ENCODE measurements at places on chromosomes 6 and 20. TPM values are rescaled to one million over a fixed set of nuclear protein-coding genes. Genes with fewer than 3 reads are reported as not detected.

The CST7 gene
- polyA plus RNA-seq = 0.20 TPM

DNA sequence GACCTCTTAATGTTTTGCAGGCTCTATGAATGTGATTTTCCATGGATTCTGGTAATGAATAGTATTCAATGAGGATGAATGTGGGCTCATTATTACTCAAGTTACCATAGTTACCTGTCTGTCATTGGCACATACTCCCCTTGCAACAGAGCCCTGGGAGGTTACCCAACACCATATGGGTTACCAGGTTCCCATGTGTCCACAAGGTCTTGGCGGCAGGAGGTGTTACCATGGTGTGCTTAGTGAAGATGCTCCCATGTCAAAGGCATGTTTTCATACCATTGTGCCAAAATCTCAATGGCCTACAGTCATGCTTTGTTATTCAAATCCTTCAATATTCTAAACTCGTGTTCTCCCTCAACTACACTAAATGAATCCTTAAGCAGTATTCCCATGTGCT lies 232.5 kb downstream of the HDGFL1 start:
- DNase-seq = no peak

DNA sequence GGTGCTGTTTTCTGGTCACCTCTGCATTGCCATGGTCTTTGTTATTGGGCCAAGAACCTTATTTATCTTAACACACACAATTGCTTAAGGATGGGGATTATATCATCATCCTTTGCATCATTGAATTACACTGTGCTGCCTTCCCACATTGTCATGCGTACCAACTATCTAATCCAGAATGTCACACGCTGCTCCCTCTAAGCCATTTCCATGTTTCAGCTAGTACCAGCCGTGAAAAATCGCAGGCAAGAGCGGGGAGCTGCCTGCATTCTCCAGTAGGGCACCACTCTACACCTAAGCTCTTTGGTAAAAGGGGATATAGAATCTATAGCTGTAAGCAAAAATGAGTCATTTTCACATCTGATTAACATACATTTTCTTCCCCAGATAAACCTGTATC lies 277.0 kb downstream of the PRL start:
- DNase-seq = no peak

DNA sequence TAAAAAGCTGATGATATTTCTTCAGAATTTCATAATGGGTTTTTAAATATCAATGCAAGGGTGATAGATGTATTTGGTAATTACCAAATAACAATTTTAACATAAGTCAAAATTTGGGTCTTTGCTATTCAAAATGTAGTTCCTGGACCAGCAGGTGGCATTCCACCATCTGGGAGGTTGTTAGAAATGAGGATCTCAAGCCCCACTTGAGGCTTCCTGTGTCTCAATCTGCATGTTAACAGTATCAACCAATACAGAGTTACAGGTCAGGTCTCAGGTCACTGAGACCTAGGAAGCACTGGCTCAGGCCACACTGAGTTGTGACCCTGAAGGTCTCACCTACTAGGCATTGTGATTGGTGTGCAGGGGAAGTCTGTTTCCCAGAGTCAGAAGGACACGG lies 57.2 kb upstream of the MTRF1L start:
- DNase-seq = no peak

The BPIFB2 gene
- not detected for polyA plus RNA-seq

The RNF39 gene
- 0.46 TPM for polyA plus RNA-seq

- DNase-seq = no peak
These were observed 296.3 kb downstream of the OGFRL1 start for GRCh38 chr6:71584712-71585436.

- DNase-seq = no peak
These were observed 116.8 kb upstream of the DST start for GRCh38 chr6:56759521-56759920.

DNA sequence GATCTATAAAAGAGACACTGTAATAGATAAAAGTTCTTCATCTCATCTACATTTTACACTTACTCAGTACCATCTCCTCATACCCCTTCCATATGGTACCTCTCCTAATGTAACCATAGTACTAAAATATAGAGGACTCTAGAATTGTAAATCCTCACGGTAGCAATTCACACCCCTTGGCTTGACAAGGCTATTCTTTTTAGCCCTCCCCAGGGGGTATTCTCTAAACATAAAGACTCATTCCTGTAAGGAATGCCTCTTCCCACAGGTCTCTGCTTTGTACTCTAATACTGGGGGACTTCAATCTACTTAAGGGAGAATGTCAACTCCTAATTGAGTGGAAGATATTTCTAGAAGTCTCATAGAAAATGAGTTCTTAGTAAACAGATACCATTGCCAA lies 85.9 kb downstream of the VIP start:
- no peak for DNase-seq

The CD83 gene
- polyA plus RNA-seq = 4.7 TPM

GRCh38 chr20:35636095-35636494 lies 20.5 kb downstream of the SPAG4 start:
- no peak for DNase-seq

GRCh38 chr6:135901774-135902524 lies 50.4 kb downstream of the PDE7B start:
- DNase-seq = peak; percentile 97

The RSPH9 gene
- 5.8 TPM for polyA plus RNA-seq

- DNase-seq = no peak
These were observed 5.6 kb downstream of the PREX1 start for GRCh38 chr20:48822178-48822577.

The GNAS-AS1 gene
- 1.3 TPM for polyA plus RNA-seq

DNA sequence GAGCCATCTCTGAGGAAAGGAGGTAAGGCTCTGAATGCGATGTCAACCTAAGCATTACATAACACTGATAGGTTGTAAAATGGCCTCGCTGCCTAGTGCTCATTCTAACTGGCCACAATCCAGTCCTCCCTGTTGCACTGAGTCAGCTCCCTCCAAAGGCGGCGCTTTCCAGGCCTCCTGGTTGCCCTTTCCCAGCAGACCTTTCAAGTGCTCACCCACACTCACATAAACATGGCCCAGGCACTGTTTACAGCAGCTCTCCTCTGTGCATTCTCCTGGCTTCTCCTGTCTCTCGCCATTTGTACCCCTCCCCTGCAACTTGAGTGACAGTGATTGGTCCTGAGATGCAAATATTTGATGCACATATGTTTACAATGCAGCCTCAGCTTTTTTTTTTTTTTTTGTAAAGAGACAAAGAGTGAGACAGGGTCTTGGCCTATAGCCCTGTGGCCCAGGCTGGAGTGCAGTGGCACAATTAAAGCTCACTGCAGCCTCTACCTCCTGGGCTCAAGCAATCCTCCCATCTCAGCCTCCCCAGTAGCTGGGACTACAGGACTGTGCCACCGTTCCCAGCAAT lies 36.8 kb upstream of the PRND start:
- peak; percentile 22 for DNase-seq

DNA sequence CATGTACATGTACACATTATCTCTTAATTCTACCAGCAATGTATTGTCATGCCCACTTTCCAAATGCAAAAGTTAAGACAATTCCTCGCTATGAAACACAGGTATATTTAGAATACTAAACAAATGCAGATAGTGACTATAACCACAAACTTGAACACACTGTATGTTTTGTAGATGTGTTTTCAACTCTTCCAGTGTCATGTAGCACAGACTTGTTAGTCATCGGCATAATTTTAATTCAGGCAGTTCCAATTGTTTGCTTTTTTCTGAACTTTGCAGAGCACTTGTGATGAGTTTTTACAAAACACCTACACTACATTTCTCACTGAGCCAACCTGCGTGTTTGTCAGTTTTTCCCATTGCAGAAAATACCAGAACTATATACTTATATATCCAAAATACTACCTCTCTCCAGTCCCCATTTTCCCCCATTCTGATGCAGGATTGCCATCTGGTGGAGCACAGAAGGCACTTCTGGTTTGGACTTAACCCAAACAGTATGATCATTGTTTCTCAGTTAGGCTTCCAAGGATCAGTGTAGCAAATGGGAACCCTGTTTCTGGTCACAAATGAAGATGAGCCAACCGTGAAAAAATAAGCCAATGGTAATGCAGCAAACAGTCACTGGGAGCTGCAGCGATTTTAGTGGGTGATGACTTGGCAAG lies 143.4 kb downstream of the ADGRB3 start:
- DNase-seq = peak; percentile 67

- DNase-seq = no peak
These were observed 15.2 kb downstream of the APMAP start for GRCh38 chr20:24977336-24977735.

DNA sequence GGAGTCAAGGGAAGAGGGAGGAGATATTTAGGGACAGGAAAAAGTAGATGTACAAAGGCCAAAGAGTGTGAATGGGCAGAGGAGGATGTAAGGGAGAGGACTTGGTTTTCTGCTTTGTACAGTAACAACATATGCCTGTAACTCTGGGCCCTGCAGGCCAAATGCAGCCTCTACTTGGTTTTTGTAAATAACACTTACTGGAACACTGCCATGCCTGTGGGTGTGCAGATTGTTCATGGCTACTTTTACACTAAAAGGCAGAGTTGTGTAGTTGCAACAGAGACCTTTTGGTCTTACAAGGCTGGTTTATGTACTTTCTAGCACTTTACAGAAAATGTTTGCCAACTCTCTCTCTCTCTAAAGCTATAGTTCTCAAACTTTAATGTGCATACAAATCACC lies 157.1 kb downstream of the PHACTR1 start:
- peak; percentile 53 for DNase-seq

DNA sequence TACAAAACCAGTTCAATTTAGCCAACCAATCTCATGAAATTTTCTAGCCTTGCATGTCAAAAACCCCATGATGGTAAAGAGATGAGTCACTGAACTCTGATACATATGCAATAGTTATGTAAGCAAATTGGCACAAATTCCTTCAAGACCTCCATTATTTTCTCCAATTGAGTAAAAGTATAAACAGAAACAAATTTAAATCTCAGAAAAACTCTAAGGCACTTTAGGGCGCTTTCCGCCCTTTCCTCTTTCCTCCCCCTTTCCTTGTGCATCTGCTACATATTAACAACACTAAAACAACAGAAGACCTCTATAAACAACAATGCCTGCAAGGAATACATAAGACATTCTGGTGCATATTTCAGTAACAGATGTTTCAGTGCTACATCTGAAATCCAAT lies 48.5 kb downstream of the KIF13A start:
- peak; percentile 42 for DNase-seq

GRCh38 chr6:34866509-34866908 lies 21.3 kb downstream of the TAF11 start:
- DNase-seq = no peak

DNA sequence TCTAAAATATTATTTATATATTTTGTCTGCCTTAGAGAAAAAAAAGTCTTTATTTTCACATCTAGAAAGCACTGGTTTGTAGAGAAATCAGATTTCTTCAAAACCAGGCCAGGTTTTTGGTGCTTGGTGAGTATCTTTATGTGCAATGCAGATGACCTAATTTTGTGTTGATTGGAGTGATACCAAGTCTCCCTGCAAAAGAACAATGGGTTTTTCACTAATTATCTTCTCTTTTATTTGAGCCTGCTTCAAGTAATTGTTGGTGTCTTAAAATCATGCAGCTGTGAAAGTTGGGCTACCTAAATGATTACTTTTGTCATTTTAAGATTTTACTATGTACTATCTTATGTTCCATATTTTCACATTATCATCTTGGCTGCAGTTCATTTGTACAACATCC lies 874.7 kb downstream of the TFAP2A start:
- no peak for DNase-seq

- no peak for DNase-seq
These were observed 60.1 kb upstream of the PTPRK start for GRCh38 chr6:128580224-128581110.
